Liver (tissue), 10 donors: ENCODE measurements at places on chromosomes 7 and 10. TPM values are rescaled to one million over a fixed set of nuclear protein-coding genes. Genes with fewer than 3 reads are reported as not detected.

Gene FAM25A
- total RNA-seq: not detected

Gene DPY19L1
- 21.6 TPM for total RNA-seq

Gene AFAP1L2
- total RNA-seq: 1.8 TPM

Gene HMX2
- total RNA-seq: not detected

Gene FKBP6
- total RNA-seq: not detected

Gene CDK14
- 12.4 TPM for total RNA-seq

Gene ARPC1A
- 60.1 TPM for total RNA-seq

Gene XRCC2
- total RNA-seq: 6.2 TPM

Gene DTX2
- 9.5 TPM for total RNA-seq

Gene TEX36
- total RNA-seq: not detected

Gene UCN3
- total RNA-seq: 0.23 TPM

Gene CLDN3
- total RNA-seq: 21.1 TPM

Gene ERVW-1
- not detected for total RNA-seq

Gene SPDYE6
- not detected for total RNA-seq

Gene SMKR1
- total RNA-seq: not detected

Gene CCL26
- total RNA-seq: not detected

Gene PLAC9
- total RNA-seq: 0.67 TPM

Gene ARMH3
- 8.7 TPM for total RNA-seq

Gene UFSP1
- 3.1 TPM for total RNA-seq

Gene C10orf62
- total RNA-seq: 3.0 TPM

Gene CALCR
- total RNA-seq: not detected
